Inflammatory macrophage (primary cell): ENCODE measurements at places on chromosomes 5 and 9.

DNA sequence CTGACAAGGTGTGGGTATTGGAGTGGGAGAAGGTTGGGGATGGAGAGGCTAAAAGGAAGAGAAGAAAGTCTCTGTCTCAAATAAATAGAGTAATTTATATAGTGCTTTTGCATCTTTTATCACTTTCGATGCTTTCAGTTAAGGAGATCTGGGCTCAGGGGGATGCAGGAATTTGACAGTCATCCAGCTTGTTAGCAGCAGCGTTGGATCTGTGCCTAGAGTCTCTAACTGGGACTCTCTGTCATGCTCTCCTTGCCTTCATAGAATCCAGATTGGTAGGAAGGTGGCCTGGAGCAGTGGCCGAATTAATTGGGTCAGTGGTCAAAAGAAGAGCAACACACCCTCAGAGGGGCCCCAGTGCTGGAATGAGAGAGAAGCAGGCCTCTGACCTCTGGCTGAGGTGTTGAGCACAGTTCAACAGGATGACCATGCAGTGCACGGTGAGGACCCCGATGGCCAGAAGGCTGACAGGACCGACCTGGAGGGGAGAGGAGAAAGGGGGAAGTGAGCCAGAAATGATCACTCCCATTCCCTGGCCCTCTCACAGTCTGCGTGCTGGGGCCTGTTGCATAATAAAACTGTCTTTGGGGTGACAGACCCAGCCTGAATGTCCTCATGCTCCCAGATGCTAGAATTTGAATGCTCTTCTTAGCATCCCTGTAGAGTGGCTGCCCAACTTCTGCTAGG lies 7.6 kb downstream of the SLC36A3 start:
- no peak for DNase-seq

GRCh38 chr5:152305525-152305924 lies 99.6 kb downstream of the NMUR2 start:
- DNase-seq: no peak

GRCh38 chr5:60350794-60351193 lies 349.2 kb downstream of the DEPDC1B start:
- no peak for DNase-seq

DNA sequence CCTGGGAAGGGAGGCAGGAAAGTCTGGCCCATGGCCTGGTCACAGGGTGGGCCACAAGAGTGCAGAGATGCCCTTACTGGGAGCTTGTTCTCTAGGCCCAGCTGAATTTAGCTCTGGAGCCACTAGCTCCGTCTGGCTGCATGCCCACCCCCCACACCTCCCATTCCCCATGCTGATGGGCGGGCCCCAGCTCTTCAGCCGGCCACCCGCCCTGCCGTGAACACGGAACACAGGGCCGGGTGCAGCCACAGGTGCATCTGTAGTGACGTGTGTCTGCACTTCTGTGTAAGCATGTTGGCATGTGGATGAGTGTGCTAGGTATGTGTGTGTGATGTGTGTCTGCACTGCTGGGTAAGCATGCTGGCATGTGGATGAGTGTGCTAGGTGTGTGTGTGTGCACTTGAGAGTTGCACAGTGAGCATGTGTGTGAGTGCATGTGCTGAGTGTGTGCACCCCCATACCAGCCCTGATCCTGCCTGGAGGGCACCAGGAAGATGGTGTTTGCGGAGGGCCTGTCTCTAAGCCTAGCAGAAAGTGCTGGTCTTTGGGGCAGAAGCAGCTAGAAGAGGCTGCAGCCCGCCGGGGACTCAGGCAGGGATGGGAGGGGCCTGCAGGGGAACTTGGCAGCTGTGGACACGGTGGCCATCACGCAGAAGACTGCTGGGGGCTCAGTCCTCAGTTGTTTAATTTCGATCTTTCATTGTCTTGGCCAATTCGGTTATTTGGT lies 136.4 kb downstream of the CACNA1B start:
- no peak for DNase-seq

DNA sequence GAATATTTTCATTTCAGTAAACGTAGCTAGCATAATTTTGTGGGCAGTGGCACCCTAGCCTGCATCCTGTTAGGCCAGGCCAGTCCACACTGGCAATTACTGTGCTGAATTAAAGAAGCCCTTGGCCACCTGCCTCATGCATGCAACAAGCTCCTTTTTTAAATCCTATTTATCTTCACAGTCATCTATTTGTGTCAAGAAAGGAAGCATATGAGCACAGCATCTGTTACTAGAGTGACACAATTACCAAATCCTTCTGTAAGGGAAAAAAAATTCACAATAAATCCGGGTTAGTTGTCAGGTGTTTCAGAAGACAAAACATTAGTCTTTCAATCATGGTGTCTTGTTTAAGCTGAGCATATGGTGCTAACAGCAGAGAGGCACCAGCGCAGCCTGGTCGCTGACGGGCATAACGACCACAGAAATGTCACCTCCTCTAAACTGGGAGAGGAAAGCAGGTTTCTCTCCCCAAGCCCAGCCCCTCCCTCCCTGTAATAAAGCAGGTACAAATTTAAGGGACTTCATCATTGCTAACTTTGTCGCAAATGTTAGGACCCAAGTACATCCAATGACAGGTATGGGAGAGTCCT lies 520.6 kb downstream of the CTNND2 start:
- no peak for DNase-seq
